Stimulated activated CD8-positive, alpha-beta memory T cell treated with anti-CD3 and anti-CD28 coated beads, Interleukin-4, amount 100 ng/mL, for 1 hour (primary cell): ENCODE measurements at places on chromosomes 6 and 20.

DNA sequence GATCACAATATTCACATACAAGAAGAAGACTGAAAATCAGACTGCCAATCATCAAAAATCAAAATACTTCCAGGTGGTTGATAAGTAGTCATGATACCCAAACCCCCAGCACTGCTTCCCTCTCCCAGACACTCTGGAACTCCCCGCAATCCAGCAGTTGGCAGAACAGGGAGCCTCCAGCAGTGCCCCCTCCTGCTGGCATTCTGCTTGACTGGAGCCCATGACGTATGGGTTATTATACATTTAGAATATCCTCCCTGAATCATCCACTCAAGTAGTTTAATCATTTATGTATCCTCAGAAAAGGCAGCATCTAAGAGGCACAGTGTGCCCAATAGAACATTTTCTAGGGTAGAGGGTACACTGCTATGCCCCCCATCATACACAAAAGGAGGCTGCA, 9.3 kb upstream of the OGFRL1 start:
- DNase-seq = no peak

GRCh38 chr6:34447386-34447785, 18.5 kb upstream of the PACSIN1 start:
- DNase-seq = no peak

DNA sequence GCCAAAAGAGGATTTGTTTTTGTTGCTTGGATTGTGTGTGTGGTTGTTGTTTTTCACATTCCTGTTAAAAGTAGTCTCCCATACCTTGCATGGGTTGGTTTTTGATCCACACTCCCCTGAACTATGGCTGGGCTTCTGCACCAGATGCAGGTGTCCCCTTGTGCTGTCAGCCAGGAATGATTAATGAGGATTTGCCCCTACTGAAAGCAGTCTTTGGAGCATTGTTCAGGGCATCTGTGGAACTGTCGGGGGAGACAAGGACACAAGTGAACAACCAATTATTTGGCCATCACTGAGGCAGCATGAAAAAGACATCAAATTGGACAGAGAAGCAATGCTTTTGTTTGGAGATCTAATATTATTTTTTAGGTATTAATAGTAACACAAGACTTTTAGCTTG, 373.2 kb upstream of the MMS22L start:
- DNase-seq = no peak

- DNase-seq = no peak
These were observed 21.0 kb upstream of the GCLC start for GRCh38 chr6:53565886-53566285.

DNA sequence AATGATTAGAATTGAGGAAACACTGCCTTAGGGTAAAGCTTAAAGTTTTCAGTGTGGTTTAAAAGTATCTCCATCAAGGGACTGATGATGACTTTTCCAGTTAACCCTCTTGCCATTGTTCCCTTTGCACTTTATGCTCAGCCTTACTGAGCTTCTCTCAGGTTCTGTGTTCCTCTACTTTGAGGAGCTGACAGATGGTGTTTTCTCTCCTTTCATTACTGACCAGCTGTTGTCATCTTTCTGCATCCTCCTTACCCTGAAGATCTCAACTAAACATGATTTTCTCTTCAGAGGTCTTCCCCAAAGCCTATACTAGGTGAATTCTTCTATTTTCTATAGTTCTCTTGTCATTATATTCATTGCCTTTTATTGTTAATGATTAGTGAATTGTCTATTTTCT, 475.6 kb upstream of the SYNCRIP start:
- no peak for DNase-seq

- no peak for DNase-seq
These were observed 10.4 kb downstream of the SRC start for GRCh38 chr20:37356387-37356786.

DNA sequence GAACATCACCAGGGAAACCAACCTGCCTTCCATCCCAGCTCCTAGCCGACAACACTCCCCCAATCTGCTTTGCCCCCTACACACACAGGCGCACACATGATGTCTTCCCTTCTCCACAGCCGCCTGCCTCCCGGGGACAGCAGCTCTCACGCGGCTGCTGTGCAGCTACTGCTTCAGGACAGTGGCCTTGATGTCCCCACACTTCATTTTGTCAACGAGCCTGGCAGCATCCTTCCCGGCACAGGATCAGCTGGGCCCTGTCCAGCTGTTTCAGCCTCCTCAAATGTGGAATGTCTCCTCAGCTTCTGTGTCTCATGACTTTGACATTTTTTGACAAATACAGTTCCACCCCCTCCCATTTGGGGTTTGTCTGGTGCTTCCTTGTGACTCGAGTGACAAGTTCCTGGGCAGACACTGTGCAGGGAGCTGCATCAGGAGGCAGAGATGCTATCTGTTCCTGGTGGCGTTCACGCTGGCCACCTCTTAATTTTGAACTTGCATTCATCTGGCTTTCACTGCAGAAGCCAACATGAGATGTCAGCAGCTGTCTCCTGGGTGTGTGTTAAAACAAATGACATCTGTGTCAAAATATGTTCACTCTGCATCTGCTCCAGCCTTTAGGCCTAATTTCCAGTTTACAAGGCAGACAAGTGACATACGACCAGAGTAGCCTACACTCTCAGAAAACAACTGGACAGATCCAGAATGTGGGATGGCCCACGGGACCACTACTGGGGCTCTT, 57.2 kb downstream of the GINS1 start:
- DNase-seq = no peak

DNA sequence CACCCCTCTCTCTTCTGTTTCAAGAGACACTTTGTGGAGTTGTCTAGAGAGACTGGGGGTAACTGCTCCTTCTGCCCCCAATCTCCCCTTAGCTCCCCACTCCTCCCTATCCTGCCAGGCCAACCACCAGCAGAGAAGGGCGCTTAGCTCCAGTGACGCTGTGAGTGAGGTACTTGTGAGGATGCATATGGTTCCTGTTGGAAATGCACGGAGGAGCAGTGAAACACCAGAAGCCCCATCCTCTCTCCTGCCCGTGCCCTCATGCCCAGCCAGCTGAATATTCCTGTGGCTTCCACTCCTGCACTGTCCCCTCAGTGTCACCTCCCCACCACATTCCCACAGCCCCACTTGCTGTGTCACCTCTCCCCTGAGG, 11.9 kb downstream of the NT5E start:
- DNase-seq = no peak
